ENCODE measurements at places on chromosomes 2 and 18.

GRCh38 chr2:231925303-231926179 is 655 bp downstream of the NPPC start:
- peak; percentile 84 for DNase-seq

GRCh38 chr18:10681581-10682367 is 155.9 kb downstream of the NAPG start:
- DNase-seq, result no peak

DNA sequence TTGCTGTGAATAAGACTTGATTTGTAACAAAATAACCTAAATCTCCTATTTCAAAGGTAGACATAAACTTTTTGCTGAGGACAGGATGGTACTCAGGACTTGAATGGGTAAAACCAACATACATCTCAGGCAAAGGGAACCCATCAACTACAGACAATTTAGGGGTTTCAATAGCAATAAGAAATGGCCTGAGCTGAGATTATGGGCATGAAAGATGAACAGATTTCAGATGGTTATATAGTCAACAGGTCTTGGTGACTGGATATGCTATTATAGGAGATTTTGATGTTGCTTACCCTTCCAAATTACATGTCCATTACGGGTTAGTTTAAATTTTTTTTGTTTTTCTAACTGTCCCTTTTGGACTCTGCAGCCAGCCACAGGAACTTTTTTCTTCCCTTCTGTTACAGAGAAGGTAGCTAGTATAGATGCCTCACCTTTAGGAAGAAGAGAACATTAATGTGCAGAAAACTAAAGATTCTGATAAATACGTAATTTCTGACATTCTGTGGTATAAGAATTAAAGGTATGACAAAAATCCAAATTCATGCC is 4.6 kb downstream of the RPS27A start:
- DNase-seq, result no peak

DNA sequence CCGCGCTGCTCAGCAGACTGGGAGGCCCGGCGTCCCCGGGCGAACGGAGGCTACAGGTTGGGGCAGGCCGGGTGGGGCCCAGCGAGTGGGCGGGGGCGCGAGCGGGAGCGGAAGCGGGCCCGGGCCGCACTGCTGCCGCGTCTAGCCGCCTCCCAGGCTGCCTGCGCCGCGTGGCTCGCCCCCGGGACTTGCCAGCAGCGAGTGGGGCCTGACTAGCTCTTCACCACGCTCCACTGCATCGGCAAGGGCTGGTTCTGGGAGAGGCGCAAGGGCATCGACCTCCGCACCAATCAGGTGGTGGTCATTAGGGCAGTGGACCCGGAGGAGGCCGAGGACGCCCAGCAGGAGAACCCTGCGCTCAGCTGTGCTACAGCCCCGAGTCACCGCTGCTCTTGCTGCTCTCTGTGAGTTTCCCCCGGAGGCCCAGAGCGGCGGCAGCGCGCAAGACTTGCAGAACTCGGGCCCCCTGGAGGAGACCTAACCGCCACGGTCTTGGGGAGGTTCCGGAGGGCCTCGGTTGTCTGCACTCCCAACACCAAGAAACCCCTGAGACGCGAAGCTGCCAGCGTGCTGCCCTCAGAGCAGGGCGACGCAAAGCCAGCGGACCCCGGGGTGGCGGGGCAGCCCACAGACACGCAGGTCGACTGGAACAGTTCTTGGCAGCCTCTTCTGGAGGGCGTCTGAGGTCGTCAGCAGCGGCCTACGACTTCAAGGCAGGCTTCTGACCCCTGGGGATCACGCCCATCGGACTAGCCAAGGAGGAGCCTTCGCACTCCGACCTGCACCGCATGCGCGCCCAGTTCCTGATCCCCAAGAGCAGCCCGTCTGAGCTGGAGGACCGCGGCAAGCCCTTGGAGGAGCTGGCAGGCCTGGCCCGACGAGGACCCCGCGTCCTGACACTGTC is 27.2 kb upstream of the PTPN2 start:
- DNase-seq, result no peak

GRCh38 chr2:8514796-8515758 is 166.8 kb upstream of the ID2 start:
- no peak for DNase-seq
